ENCODE measurements at places on chromosomes 11 and 22.

DNA sequence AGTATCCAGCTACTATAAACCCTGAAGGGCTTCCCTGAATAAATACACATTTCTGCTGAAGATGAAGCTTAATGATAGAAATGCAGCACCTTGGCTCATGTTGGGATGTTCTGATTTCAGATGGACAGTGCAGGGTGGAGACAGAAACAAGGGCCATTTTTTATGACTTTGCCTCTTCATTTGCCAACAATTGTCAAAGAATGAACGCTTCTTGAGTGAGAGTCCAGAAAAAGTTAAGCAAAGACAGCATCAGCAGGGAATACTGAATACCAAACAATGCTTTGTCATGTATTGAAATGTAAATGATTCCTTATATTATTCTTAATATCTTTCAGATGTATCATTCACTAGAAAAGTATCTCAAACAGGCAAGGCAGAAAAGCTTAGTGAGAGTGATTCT, 84.9 kb downstream of the TRPC6 start:
- no peak for DNase-seq

DNA sequence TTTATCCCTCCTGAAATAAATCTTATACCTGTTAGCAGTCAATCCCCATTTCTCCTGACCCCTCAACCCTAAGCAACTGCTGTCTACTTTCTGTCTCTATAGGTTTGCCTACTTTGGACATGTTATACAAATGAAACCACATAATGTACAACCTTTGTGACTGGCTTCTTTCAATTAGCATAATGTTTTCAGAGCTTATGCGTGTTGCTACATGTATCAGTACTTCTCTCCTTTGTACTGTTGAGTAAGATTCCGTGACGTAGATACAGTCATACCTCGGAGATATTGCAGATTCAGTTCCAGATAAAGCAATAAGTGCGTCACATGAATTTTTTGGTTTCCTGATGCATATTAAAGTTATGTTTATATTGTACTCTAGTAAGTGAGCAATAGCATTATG, 127.3 kb downstream of the MORC2 start:
- no peak for DNase-seq

DNA sequence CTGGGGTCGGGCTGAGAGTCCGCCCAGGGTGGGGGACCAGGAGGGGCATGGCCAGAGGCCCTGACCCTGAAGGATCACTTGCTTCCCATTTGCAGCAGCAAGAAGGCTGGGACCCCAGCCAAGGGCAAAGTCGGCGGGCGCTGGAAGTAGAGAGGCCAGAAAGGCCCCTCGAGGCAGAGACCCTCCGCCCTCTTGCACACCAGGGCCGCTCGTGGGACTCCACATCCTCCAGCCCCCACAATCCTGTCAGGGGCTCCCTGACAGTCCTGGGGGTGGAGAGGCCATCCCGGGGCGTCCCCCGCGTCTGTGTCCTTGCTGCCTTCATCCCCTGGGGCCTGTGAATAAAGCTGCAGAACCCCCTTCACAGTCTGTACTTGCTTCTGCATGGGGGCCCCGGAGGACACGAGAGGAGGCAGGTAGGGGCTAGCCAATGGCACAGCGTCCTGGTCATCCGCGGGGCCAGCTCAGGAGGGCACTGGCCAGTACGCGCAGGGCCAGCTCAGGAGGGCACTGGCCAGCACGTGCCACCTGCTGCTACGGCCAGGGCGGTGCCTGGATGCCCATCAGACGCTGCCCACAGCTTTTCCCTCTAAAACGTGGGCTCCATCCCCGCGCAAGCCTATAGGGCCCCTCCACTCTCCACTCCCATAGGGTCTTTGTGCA, 8.7 kb upstream of the MRPL23 start:
- DNase-seq, result no peak

GRCh38 chr11:64823568-64824119, 13.3 kb upstream of the MEN1 start:
- no peak for DNase-seq

DNA sequence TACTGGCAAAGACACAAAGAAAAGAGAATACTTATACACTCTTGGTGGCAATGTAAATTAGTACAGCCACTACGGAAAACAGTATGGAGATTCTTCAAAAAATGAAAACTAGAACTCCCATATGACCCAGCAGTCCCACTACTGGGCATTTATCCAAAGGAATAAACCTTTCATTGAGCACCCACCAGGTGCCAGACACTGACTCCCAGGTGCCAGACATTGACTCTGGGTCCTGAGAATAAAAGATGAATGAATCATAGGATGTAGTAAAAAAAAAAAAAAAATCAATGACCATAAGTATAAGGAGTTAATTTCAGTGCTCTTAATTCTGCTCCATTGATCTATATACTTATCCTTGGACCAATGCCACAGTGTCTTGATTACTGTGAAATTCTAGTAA, 28.2 kb downstream of the HEPHL1 start:
- DNase-seq, result peak; percentile 5
